ENCODE measurements at places on chromosomes 7 and 10. TPM values are rescaled to one million over a fixed set of nuclear protein-coding genes. Genes with fewer than 3 reads are reported as not detected.

DNA sequence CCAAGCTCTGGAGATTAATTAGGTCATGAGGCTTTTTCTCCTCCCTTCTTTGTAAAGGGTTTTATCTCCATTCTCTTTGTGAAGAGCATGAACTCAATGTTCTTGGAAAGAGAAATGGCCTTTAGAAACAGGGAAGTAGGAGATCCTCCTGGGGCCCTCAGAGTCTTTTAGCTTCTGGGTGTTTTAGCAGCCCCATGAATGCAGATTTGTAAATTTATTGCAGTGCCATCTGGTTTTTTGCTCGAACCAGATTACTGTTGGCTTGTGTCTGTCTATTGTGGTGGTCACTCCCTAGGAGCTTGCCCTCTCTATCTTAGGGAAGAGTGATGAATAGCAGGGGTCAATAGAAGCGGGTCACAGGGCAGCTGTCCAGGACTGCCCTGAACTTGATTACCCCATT lies 110.6 kb downstream of the BTRC start:
- DNase-seq: no peak

GRCh38 chr7:99031496-99031895 lies 112.4 kb downstream of the SMURF1 start:
- DNase-seq: no peak

- no peak for DNase-seq
Measured at GRCh38 chr10:113115556-113115955, 165.5 kb downstream of the TCF7L2 start.

Gene MEIG1
- not detected for total RNA-seq

Gene HMX2
- total RNA-seq: 0.10 TPM

DNA sequence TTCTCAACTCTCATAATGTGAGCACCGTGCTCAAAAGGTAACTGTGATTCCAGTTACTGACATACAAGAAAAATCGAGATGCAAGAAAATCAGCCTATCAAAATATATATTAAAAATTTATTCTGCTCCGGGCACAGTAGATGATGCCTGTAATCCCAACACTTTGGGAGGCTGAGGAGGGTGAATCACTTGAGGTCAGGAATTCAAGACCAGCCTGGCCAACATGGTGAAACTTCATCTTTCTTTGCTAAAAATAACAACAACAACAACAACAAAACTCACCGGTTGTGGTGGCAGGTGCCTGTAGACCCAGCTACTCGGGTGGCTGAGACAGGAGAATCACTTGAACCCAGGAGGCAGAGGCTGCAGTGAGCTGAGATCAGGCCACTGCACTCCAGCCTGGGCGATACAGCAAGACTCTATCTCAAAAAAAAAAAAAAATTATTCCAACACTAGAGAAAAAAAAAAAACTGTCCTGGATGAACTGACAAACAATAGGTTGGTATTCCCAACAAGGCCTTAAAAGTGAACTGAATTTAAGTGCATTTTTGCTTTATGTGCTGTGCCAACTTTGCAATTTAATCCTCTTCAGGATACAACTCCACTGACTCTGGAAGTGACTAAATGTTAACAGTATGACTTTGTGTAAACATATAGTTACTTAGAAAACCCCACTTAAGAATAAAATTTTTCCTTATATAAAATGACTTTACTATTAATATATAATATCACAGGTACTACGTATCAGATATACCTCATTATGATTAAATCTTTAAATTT lies 51.1 kb downstream of the JMJD1C start:
- peak; percentile 22 for DNase-seq
